ENCODE measurements at places on chromosomes 5 and 9. TPM values are rescaled to one million over a fixed set of nuclear protein-coding genes. Genes with fewer than 3 reads are reported as not detected.

DNA sequence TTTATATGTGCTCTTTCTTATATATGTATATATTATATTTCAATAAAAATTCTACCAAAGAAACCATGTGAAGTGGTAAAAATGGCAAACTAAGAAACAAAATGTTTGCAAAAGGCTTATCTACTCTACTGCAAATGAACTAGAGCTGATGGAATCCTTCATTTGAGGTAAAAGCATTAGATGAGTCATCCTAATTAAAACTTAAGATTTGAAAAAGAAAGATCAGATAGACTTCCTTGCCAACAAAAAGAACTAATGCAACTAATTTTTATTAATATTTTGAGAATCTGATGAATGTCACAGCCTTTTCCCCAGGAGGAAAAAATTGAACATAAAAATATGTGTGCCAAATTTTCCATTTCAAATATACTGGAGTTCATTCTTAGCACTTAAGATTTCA lies 84.1 kb upstream of the SLCO4C1 start:
- H3K27ac ChIP-seq, result no peak overlapping the region
- DNase-seq, result no peak
- H3K27me3 ChIP-seq, result no peaks in the 10 kb centered on the region
- H3K36me3 ChIP-seq, result no peaks in the 10 kb centered on the region
- H3K4me1 ChIP-seq, result no peaks in the 10 kb centered on the region

- no peak for DNase-seq
- H3K4me3 ChIP-seq, result peak overlapping the region; percentile 86
- peak overlapping the region; percentile 80 for H3K27ac ChIP-seq
- H3K4me1 ChIP-seq, result no peaks in the 10 kb centered on the region
- no peaks in the 10 kb centered on the region for H3K27me3 ChIP-seq
- no peaks in the 10 kb centered on the region for H3K36me3 ChIP-seq
Measured at GRCh38 chr5:140106805-140107311, 7.1 kb upstream of the PURA start.

DNA sequence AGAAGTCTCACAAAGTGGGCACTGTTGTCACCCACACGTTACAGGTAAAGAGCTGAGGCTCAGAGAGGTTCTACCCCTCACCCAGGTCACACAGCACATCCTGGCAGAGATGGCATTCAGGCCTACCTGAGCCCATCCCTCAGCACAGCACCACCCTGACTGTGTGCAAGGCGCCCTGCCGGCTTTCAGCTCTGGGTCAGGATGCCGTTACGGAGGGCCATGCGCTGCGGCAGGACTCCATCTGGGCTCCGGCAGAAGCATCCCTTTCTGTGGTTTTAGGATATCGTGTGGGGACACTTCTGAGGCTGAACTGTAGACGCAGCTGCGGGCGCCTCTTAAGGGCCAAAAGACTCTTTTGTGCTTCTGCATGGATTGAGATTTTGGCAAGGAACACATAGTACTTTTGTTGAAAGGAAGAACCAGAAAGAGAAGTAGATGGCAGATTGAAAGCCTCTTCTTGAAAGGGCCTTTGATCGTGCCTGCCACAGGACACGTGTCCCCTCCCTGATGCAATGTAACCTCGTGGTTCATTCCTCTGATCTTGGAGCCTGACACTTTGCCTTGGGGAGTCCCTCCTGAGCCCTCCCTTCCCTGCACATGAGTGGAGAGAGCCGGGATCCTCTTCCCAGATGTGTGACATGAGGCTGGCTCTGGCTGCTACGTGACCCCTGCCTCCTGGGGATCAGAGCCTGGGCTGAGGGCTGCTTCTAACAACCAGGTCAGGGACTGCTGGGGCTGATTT lies 31.3 kb downstream of the USP20 start:
- no peaks in the 10 kb centered on the region for H3K27me3 ChIP-seq
- no peak overlapping the region for H3K4me3 ChIP-seq
- DNase-seq, result no peak
- H3K4me1 ChIP-seq, result no peaks in the 10 kb centered on the region

DNA sequence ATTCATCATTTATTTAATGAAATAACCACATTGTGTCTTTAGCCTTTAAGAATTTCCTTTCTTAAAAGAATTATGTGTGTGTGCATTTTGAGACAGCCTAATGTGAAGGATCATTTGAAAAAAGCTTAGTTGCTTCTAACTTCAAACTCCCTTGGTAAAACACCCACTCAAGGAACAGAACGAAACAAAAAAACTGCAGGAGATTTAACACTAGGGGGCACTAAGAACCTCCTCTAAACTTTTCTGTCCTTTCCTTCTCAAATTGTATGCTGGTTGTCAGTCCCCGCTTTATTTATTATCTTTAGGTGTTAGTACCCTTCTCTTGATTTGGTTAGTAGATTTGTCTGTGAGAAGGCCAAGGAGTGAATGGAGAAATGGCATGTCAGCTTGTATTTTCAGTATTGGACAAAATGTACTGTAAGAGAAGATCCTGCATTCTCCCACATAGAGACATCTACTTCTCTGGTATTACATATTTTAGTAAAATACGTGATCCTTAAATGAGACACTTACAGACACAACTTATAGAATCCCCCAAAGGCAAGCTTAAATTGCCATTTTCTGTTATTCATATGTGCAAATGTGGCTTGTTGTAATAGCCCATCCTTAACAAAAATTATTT lies 229.7 kb downstream of the MRPS30 start:
- no peaks in the 10 kb centered on the region for H3K4me1 ChIP-seq
- H3K36me3 ChIP-seq, result no peaks in the 10 kb centered on the region
- peak; percentile 25 for DNase-seq

GRCh38 chr9:6006749-6007057 lies 8.7 kb downstream of the RANBP6 start:
- DNase-seq, result peak; percentile 79
- H3K36me3 ChIP-seq, result no peaks in the 10 kb centered on the region
- H3K4me3 ChIP-seq, result peak overlapping the region; percentile 89
- peaks cover 5% of the 10 kb centered on the region for H3K4me1 ChIP-seq

- H3K36me3 ChIP-seq, result no peaks in the 10 kb centered on the region
- peaks cover 3% of the 10 kb centered on the region for H3K4me1 ChIP-seq
- no peak overlapping the region for H3K4me3 ChIP-seq
- H3K27me3 ChIP-seq, result no peaks in the 10 kb centered on the region
- no peak overlapping the region for H3K27ac ChIP-seq
- no peak for DNase-seq
Measured at GRCh38 chr9:129385211-129385934, 207.3 kb upstream of the IER5L start.

DNA sequence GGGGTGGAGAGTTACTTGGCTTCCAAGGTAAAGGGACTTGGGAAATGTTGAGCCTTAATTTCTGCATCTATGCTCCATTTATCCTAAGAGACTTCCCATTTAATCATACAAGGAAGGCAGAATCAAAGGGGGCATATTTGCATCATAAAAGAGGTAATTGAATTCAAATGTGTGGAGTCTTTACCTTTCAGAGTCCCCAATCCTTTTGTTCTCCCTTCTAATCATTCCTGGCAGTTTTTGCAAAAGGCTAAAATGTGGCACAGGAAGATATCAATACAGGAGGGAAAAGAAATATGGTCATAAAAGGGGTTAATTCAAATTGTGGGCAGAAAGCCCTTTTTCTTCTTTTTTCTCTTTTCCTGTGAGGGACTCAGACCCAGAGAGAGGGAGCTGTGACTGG lies 69.5 kb downstream of the SFXN1 start:
- no peak overlapping the region for H3K4me3 ChIP-seq
- H3K36me3 ChIP-seq, result no peaks in the 10 kb centered on the region
- no peak for DNase-seq
- H3K27ac ChIP-seq, result no peak overlapping the region
- H3K27me3 ChIP-seq, result no peaks in the 10 kb centered on the region

- no peak overlapping the region for H3K4me3 ChIP-seq
- DNase-seq, result no peak
- no peak overlapping the region for H3K27ac ChIP-seq
- H3K36me3 ChIP-seq, result no peaks in the 10 kb centered on the region
- no peaks in the 10 kb centered on the region for H3K27me3 ChIP-seq
- no peaks in the 10 kb centered on the region for H3K4me1 ChIP-seq
Measured at GRCh38 chr9:26710008-26710407, 182.6 kb downstream of the CAAP1 start.

DNA sequence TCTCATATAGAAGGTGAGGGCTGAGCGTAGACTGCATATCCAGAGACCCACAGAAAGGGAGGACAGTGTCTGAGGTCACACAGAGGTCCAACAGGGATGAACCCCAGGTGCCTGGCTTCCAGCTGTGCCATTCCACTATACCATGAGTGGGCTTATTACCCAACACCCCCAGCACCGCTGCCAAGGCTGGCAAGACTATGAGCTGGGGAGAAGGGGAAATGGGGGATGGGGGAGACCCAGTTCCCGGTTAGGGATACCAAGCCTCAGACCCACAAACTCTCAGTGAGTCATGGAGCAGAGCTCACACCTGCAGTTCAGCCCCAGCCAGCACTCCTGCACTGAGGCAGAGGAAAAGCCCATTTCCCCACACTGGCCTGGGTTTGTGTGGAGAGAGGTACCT lies 106.4 kb downstream of the PSD2 start:
- H3K4me3 ChIP-seq, result no peak overlapping the region
- no peak overlapping the region for H3K27ac ChIP-seq
- no peaks in the 10 kb centered on the region for H3K36me3 ChIP-seq
- H3K4me1 ChIP-seq, result no peaks in the 10 kb centered on the region
- peaks cover 38% of the 10 kb centered on the region for H3K27me3 ChIP-seq

DNA sequence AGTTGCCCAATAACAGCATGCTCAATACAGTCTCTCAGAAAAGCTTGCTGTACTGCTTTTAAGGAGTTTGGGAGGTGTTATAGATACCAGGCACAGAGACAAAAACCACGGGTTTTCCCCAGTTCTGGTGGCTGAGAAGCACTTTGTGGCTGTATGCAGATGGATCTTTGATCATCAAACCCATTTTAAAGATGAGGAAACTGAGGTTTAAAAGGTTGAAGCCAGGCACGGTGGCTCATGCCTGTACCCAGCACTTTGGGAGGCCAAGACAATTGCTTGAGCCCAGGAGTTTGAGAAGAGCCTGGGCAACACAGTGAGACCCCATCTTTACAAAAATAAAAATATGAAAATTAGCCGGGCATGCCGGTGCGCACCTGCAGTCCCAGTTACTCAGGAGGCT lies 46.3 kb upstream of the PLPP6 start:
- no peaks in the 10 kb centered on the region for H3K27me3 ChIP-seq
- no peak for DNase-seq
- no peak overlapping the region for H3K27ac ChIP-seq

DNA sequence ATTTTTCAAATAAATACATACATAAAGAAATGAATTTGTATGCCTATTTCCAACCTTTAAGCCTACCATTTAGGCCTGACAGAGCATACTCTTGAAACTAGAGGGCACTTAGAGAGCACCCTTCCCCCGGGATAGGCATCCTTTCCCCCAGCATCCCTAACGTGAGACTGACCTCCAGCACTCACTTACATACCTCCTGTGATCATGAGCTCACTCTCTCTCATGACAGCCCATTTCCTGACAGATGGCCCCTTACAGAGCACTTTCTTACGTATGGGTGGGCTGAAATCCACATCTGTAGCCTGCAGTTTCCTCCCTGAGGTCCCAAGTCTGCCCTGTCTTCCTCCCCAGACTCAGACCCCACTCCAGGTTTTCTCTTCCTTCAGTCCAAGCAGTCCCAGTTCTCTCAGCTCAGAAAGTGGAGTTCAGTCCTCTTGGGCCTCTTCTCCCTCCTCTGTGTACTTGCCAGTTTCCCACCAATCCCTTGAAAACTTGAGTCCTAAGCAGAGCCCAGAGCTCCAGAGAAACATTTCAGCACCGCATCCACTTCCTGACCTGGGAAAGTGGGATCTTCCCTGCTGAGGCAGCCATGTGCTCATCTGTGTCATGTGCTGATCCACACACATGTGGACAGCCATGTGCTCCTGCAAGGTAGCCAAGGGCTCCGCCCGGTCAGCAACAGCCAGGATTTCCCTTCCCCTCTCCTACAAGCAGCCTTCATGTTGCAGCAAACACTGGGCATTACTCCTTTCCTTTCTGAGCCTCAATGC lies 2.2 kb upstream of the CDX1 start:
- H3K4me1 ChIP-seq, result peaks cover 26% of the 10 kb centered on the region
- peaks cover 2% of the 10 kb centered on the region for H3K27me3 ChIP-seq
- DNase-seq, result no peak

DNA sequence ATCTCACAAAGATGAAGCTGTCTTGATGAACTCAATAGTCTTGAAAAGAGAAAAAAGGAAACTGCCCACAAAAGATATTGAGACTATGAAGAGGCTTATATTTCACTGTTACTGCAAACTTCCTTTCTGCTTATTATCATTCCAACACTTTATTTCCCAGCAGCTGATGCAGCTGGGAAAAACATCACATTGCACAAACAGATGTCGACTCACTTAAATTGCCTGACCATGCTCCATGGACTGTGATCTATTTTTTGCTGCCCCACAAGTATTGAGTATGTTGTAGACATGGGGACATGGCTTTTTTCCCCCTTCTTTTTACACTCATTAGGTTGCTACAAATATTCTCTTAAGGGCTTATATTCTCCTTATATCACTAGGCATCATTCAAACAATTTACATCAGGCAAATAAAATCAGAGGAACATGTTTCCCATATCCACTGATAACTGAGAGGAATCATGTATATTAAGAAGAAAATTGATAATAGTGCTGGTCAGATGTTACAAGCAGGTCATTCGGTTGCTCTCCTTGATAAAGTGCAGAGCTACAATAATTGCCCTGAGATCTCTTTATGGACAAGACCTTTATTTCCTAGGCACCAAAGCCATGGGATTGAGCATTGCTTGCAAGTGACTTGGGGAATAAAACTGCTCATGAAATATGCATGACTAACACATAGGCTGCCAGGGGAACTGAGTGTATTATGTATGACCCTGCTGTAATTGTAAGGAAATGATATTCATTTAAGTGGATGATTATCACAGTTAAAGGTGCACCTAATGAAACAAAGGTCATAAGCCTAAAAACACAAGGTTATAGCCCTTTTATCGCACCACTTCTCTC lies 509.9 kb downstream of the ZNF608 start:
- H3K36me3 ChIP-seq, result no peaks in the 10 kb centered on the region
- no peaks in the 10 kb centered on the region for H3K27me3 ChIP-seq
- H3K4me3 ChIP-seq, result no peak overlapping the region
- no peaks in the 10 kb centered on the region for H3K4me1 ChIP-seq

The MEIKIN gene
- not detected for total RNA-seq

The RAD23B gene
- total RNA-seq, result 156 TPM

The RAB14 gene
- total RNA-seq, result 18.5 TPM

The PCDHGA9 gene
- 4.8 TPM for total RNA-seq

The TOR2A gene
- total RNA-seq, result 3.6 TPM

The PCDHB2 gene
- total RNA-seq, result 4.6 TPM

The CDX1 gene
- total RNA-seq, result 0.33 TPM

The TMEM215 gene
- not detected for total RNA-seq
